ENCODE measurements at places on chromosomes 7 and 10.
A peak's percentile ranks its signal among the peaks of the same experiment; 100 is the strongest.

- no peak for DNase-seq
Measured at GRCh38 chr10:119520283-119520682, 22.2 kb downstream of the RGS10 start.

GRCh38 chr10:84531396-84531795 is 203.0 kb downstream of the CCSER2 start:
- DNase-seq: no peak

- DNase-seq: peak; percentile 78
Measured at GRCh38 chr7:132580717-132581285, 4.5 kb upstream of the PLXNA4 start.

DNA sequence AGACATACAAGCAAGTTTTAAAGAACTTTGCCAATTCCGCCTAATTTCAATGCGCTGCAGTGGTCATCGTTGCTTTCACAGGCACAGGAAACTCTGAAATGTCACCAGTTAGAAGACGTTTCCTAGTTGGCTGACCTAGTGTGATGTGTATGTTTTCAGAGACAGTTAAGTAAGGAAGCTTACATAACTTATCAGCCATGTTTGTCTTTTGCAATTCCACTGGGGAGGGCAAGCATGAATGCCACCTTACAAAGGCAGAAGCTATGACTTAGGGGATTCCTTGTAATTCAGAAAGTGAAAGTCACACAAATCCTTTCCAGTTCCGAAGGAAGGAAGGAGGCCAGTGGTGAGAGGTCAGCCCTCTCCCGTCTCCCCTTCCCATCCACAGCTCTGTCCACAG is 15.0 kb upstream of the NPS start:
- no peak for DNase-seq

- no peak for DNase-seq
Measured at GRCh38 chr7:4277936-4278335, 404.2 kb upstream of the FOXK1 start.

- no peak for DNase-seq
Measured at GRCh38 chr10:97515271-97515978, 16.7 kb downstream of the UBTD1 start.

All from activated CD4-positive, alpha-beta T cell treated with anti-CD3 and anti-CD28 coated beads, Interleukin-2, amount 50 U/mL, for 48 hours (primary cell).